ENCODE measurements at places on chromosomes 5 and 9. TPM values are rescaled to one million over a fixed set of nuclear protein-coding genes. Genes with fewer than 3 reads are reported as not detected.

DNA sequence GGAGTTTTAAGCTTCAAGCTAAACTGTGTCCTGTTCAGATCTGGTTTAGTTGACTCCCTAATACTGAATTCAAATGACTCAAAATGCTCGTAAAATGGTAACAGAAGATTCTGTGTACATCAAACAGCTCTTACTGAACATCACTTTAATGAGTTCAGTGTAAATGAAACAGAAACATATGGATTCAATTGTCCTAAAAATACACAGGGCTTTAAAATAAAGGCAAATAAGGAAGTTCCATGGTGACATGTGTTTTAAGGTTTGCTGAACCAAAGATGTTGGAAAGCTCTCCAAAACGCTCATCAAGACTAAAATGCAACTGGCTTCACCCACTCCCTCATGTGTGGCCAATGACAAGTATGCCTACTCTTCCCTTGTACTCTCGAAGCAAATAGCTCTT is 340.0 kb upstream of the PIK3R1 start:
- no peak overlapping the region for H3K4me3 ChIP-seq
- no peak overlapping the region for H3K27ac ChIP-seq
- H3K4me1 ChIP-seq: no peaks in the 10 kb centered on the region
- no peaks in the 10 kb centered on the region for H3K36me3 ChIP-seq
- peaks cover 2% of the 10 kb centered on the region for H3K27me3 ChIP-seq

DNA sequence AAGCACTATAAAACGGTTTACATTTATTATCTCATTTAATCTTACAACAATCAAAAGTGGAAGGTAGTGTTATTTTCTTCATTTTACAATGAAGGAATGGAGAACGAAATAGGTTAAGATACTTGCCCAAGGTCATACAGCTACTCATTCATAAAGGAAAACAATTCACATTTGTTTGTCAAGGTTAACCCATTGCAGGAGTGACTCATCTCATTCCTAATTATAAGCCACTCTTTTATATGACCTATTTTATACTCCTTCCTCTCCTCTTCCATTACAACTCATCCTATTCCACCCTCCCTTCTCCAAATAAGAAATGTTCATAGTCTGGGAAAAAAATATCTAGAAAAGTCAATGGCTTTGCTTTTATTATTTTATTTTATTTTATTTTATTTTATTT is 29.6 kb downstream of the CRHBP start:
- no peak for DNase-seq
- H3K4me3 ChIP-seq: no peak overlapping the region
- no peaks in the 10 kb centered on the region for H3K4me1 ChIP-seq
- H3K36me3 ChIP-seq: no peaks in the 10 kb centered on the region

GRCh38 chr5:159909126-159909525 is 7.2 kb upstream of the ADRA1B start:
- H3K4me1 ChIP-seq: peaks cover 4% of the 10 kb centered on the region
- no peak overlapping the region for H3K27ac ChIP-seq
- no peak for DNase-seq
- no peak overlapping the region for H3K4me3 ChIP-seq
- no peaks in the 10 kb centered on the region for H3K36me3 ChIP-seq

OTP gene
- not detected for total RNA-seq

GRCh38 chr5:179142434-179143198 is 82.4 kb downstream of the ZNF354C start:
- H3K27ac ChIP-seq: no peak overlapping the region
- H3K4me1 ChIP-seq: peaks cover 17% of the 10 kb centered on the region
- peaks cover 11% of the 10 kb centered on the region for H3K36me3 ChIP-seq
- no peaks in the 10 kb centered on the region for H3K27me3 ChIP-seq
- H3K4me3 ChIP-seq: no peak overlapping the region

- no peaks in the 10 kb centered on the region for H3K36me3 ChIP-seq
- H3K4me3 ChIP-seq: no peak overlapping the region
- no peak for DNase-seq
- H3K27ac ChIP-seq: no peak overlapping the region
- H3K27me3 ChIP-seq: peaks cover 4% of the 10 kb centered on the region
These were observed 544.5 kb downstream of the CSNK1G3 start for GRCh38 chr5:124056326-124056990.

- peaks cover 34% of the 10 kb centered on the region for H3K27me3 ChIP-seq
- H3K4me1 ChIP-seq: peaks cover 7% of the 10 kb centered on the region
- no peak overlapping the region for H3K27ac ChIP-seq
- DNase-seq: no peak
- H3K4me3 ChIP-seq: no peak overlapping the region
These were observed 5.3 kb downstream of the SLC1A3 start for GRCh38 chr5:36611520-36612274.

GRCh38 chr5:87770601-87771121 is 357.9 kb upstream of the CCNH start:
- no peak for DNase-seq
- H3K4me3 ChIP-seq: no peak overlapping the region
- peaks cover 13% of the 10 kb centered on the region for H3K27me3 ChIP-seq

DNA sequence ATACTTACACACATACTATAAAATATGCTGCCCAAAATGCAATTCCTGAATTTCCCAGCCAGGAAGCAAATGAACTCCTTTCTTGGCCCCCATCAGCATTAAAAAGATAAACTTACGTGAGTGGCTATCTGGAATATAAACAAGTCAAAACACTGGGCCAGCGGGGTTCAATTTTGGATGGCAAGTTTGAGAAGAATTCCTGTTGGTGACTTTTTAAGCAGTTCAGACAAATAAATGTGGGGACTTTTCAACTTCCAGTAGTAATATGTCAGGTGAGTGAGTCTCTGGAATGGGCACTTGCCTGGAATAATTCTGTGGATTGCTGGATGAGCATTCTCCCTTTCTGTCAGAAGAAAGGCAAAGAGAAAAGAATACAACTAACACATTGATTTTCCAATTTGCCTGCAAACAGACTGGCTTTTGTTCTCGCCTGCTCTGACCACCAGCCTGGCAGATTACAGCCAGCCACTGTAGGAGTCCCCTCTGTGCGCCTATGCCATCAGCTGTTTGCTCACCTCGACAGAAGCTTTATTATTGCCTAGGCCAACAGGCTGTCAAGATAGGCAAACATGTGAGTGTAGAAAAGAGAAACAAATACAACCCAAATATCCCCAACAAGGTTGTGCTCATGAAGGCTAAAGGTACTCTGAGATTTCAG is 78.6 kb downstream of the MRPS27 start:
- H3K27me3 ChIP-seq: no peaks in the 10 kb centered on the region
- H3K4me1 ChIP-seq: peaks cover 23% of the 10 kb centered on the region
- peaks cover 11% of the 10 kb centered on the region for H3K36me3 ChIP-seq
- H3K27ac ChIP-seq: no peak overlapping the region
- DNase-seq: no peak
- H3K4me3 ChIP-seq: no peak overlapping the region

PDZD2 gene
- total RNA-seq: not detected

DNA sequence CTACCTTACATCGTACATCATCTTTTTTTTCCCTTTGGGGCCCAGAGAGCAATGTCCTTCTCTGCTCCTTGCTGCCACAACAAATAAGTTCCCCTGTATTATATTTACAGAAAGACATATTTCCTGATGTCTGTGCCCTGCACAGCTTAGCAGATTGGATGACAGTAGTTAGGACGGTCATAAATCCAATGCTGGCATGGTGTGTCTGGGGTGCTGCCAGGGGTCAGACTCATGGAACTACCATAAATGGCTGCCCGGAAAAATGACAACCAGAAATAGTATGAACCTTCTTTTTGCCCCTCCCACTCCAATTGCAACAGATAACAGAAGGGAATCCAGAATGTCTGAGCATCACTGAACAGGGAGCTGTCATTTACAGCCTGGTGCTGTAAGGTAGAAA is 511.1 kb downstream of the PSAT1 start:
- no peaks in the 10 kb centered on the region for H3K27me3 ChIP-seq
- no peaks in the 10 kb centered on the region for H3K36me3 ChIP-seq
- H3K4me3 ChIP-seq: no peak overlapping the region

SURF4 gene
- total RNA-seq: 147 TPM

- H3K36me3 ChIP-seq: no peaks in the 10 kb centered on the region
- H3K4me1 ChIP-seq: peaks cover 5% of the 10 kb centered on the region
- DNase-seq: no peak
- no peak overlapping the region for H3K4me3 ChIP-seq
These were observed 5.7 kb upstream of the PRXL2C start for GRCh38 chr9:96660692-96661248.

DNA sequence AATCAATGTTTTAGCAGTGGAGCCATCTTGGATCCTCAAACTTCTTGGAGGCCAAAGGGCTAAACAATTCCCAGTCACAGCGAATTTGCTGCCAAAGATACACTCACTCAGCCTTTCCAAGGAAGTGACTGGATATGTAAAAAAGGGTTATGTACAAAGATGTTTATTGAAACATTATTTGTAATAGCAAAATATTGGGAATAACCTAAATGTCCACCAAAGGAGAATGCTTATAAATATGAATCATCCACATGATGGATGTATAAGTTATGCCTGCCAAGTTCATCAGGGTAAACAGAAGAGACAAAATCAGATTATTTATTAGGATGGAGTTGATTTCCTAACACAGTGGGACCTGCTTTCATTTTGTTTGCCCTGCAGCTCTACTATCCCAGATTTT is 145.2 kb upstream of the ABCA1 start:
- no peak overlapping the region for H3K4me3 ChIP-seq
- no peak for DNase-seq
- no peak overlapping the region for H3K27ac ChIP-seq

FOXD4L6 gene
- not detected for total RNA-seq

DNA sequence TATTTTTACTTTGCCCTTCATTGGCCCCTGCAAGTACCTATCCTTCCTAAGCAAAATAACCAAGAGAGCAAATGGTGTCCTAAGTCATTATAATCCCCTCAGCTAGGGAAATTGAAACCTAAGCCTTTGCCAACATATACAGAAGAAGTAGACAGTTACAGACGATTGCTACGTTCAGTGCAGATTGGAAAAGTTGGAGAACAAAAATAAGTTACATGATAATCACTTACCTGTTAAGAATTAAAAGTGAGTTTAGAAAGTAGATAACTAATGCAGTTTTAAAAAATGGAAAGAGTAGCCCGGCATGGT is 244.8 kb downstream of the MPDZ start:
- H3K27ac ChIP-seq: no peak overlapping the region
- H3K4me3 ChIP-seq: no peak overlapping the region
- no peaks in the 10 kb centered on the region for H3K36me3 ChIP-seq
- H3K4me1 ChIP-seq: no peaks in the 10 kb centered on the region
- H3K27me3 ChIP-seq: no peaks in the 10 kb centered on the region
- no peak for DNase-seq

DNA sequence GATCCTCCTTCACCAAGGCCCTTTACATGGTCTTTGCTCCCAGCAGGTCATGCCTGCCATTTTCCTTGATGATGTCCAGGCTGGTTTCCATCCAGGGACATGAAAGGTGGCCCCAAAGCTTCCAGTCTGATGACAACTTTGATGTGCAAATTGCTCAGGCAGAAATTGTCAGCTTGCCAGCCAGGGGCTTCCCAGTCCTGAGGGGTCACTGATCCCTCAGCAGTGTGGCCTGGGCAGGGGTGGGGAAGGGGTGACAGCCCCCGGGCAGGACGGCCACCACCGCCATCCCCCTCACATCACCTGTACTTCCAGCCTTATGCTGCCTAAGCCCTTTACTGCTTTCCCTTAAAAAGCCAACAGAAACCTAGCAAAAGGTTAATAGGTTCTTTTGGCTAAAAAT is 96.3 kb downstream of the ANKRD33B start:
- DNase-seq: no peak
- no peak overlapping the region for H3K4me3 ChIP-seq
- no peak overlapping the region for H3K27ac ChIP-seq
- no peaks in the 10 kb centered on the region for H3K36me3 ChIP-seq
- H3K27me3 ChIP-seq: no peaks in the 10 kb centered on the region
